ENCODE measurements at places on chromosomes 4 and X.

DNA sequence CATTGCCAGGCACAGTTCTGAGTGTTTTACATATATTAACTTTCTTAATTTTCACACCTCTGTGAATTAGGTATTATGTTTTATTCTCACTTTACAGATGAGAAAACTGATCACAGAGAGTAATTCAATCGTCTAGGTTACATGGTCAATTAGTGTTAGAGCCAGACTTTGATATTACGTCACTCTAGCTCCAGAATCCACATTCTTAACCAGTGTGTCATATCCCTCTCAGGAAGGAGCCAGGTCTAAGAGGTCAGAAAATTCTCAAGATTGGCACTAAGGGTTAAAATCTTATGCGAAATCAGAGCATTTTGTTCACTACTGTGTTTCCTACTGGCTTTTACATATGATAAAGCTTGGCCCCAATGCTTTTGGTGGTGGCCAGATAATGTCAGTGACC is 7.4 kb downstream of the DMP1 start:
- no peak for DNase-seq

- DNase-seq = no peak
Measured at GRCh38 chr4:162406637-162407365, 243.0 kb upstream of the FSTL5 start.

GRCh38 chrX:49949961-49950360 is 27.6 kb downstream of the CLCN5 start:
- DNase-seq = no peak

DNA sequence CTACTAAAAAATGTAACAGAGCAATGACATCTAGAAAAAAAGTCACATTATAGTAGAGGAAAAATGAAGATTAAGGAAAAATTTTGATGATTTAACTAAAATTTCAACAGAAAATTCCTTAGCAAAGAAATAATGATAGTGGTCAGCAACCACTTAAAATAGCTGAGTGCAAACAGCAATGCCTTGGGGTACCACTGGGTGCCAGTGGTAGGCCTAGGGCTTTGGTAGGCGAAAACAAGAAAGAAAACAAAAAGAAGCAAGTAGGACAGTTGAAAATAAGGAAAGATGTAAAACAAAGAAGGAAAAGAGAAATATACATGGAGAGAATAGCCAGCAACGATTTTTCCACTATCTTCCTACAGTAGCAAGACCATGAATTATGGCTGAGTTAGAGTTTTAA is 313.5 kb upstream of the IRS4 start:
- no peak for DNase-seq

- DNase-seq = no peak
Measured at GRCh38 chr4:159229164-159229563, 126.3 kb downstream of the RAPGEF2 start.

DNA sequence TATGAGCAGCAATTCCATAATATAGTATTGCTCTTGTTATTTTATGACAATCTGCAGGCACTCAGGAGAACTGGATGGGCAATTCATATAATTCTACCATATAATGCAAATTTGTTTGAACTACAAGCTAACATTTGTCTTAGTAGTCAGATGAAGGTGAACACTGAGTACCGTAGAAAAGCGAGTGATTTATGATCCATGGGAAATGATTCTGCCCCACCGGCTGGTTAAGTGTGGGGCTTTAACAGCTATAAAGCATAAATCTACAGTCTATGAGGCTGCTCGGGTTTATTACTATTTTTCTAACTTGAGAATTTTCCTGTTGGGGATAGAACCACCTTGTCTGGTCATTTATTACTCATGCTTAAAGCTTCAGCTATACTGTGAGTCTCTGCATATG is 275.5 kb downstream of the PCDH10 start:
- no peak for DNase-seq

- no peak for DNase-seq
Measured at GRCh38 chrX:150602743-150603142, 34.3 kb downstream of the MTM1 start.

GRCh38 chr4:74531963-74532794 is 87.2 kb downstream of the AREG start:
- peak; percentile 27 for DNase-seq

- DNase-seq = no peak
Measured at GRCh38 chr4:86092684-86093083, 267.2 kb downstream of the MAPK10 start.

- no peak for DNase-seq
Measured at GRCh38 chrX:45747905-45748304, 547.2 kb upstream of the DIPK2B start.

GRCh38 chrX:1093121-1093520 is 119.3 kb downstream of the CRLF2 start:
- DNase-seq = peak; percentile 48

DNA sequence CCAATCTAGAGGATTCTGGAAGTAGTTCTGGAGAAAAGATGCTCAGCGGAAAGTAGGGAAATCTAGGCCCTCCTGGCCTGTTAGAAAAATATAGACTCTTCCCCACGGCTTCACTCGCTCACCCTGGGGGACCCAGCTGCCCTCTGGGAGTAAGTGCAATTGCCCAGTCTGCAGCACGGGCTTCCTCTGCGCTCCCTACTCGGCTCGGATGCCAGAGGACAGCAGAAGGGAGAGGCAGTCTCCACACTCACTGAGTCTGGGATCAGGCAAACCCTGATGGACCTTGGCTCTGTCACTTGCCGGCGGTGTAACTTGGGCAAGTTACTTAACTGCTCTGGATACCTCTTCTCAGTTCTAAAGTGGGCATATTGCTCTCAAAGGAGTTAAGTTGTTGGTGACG is 2.1 kb downstream of the SHISA3 start:
- no peak for DNase-seq

All from CD4-positive, alpha-beta T cell treated with Interleukin-2 at 100 ng/mL for 4 hours (primary cell).